ENCODE measurements at places on chromosomes 5 and 9.

DNA sequence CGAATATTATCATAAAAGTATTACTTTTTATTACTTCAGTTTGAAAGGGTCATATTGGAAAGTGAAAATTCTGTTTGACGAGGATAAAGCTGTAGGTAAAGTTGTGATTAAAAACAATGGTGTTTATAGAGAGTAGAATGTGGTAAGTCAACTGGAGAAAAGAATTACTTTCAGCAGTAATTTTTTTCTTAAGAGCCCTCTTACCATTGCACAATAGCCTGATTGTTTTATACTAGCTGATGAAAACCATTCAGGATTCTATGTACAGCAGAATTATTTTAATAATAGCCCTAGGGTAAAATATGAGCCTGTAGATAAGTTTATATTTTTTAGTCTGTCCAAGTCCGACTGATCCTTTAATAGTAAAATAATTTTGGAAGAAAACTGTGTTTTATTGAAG, 16.6 kb downstream of the CDC42SE2 start:
- H3K27me3 ChIP-seq: no peaks in the 10 kb centered on the region
- DNase-seq: no peak
- no peak overlapping the region for H3K4me3 ChIP-seq
- peaks cover 4% of the 10 kb centered on the region for H3K4me1 ChIP-seq

GRCh38 chr9:79969393-79970145, 397.8 kb downstream of the TLE4 start:
- no peaks in the 10 kb centered on the region for H3K27me3 ChIP-seq
- no peak overlapping the region for H3K4me3 ChIP-seq
- no peak overlapping the region for H3K27ac ChIP-seq
- no peak for DNase-seq
- no peaks in the 10 kb centered on the region for H3K36me3 ChIP-seq
- no peaks in the 10 kb centered on the region for H3K4me1 ChIP-seq

GRCh38 chr9:5556101-5556705, 45.9 kb downstream of the PDCD1LG2 start:
- DNase-seq: no peak
- peaks cover 10% of the 10 kb centered on the region for H3K4me1 ChIP-seq
- no peaks in the 10 kb centered on the region for H3K36me3 ChIP-seq
- H3K27ac ChIP-seq: peak overlapping the region; percentile 80
- no peak overlapping the region for H3K4me3 ChIP-seq

GRCh38 chr5:136106351-136107031, 26.2 kb upstream of the SMAD5 start:
- no peak for DNase-seq
- H3K4me1 ChIP-seq: no peaks in the 10 kb centered on the region

- H3K36me3 ChIP-seq: no peaks in the 10 kb centered on the region
- no peak overlapping the region for H3K27ac ChIP-seq
- H3K27me3 ChIP-seq: peaks cover 45% of the 10 kb centered on the region
These were observed 5.3 kb upstream of the OTP start for GRCh38 chr5:77643654-77644370.

DNA sequence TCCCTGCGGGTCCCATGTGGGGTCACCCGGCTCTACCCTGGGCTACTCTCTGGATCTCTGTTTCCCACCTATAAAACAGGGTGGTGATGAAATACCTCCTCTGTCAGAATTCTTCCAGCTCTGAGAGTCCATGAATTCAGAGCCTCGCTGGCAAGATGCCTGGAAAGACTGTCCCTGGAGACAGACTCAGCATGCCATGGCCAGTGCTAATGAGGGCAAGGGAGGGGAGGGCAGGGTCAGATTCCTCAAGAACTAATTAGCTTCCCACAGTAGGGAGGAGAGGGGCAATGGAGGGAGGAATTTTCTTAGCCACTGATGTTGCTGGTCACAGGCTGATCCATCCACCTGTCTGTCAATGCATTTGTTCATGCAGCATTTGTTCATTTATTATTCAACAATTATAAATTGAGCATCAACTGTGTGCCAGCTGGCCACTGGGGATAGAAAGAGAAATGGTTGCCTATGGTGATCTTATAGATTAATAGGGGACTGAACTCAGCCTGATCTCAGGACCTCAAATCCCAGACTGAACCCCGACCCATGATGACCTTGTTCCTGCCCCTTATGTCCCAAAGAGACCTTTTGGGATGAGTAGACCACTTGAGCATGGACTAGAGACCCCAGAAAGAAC, 4.7 kb downstream of the SYNPO start:
- H3K4me1 ChIP-seq: peaks cover 86% of the 10 kb centered on the region
- DNase-seq: peak; percentile 92
- H3K4me3 ChIP-seq: peak overlapping the region; percentile 19
- H3K36me3 ChIP-seq: peaks cover 22% of the 10 kb centered on the region
- no peaks in the 10 kb centered on the region for H3K27me3 ChIP-seq

- no peaks in the 10 kb centered on the region for H3K4me1 ChIP-seq
- H3K36me3 ChIP-seq: no peaks in the 10 kb centered on the region
- no peak overlapping the region for H3K4me3 ChIP-seq
- H3K27me3 ChIP-seq: no peaks in the 10 kb centered on the region
- no peak overlapping the region for H3K27ac ChIP-seq
These were observed 18.3 kb upstream of the ANKHD1 start for GRCh38 chr5:140383300-140383699.

DNA sequence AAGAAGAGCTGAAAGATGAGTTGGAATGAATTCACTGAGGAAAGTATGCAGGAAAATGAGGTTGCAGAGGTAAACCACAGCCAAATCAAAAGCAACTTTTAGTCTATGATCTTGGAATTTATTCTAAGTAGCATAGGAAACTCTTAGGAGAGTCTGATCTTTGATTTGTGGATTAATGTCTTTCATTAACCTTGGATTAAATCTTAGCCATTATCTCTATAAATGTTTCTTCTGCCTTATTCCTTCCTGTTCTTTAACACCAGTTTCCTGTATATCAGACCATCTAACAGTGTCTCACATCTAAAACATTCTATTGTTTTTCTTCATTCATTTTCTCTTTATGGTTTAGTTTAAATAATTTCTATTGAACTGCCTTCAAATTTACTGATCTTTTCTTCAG, 187.2 kb upstream of the ANKRD55 start:
- no peak overlapping the region for H3K4me3 ChIP-seq
- H3K4me1 ChIP-seq: peaks cover 9% of the 10 kb centered on the region
- no peak overlapping the region for H3K27ac ChIP-seq
- no peaks in the 10 kb centered on the region for H3K27me3 ChIP-seq
- DNase-seq: no peak

DNA sequence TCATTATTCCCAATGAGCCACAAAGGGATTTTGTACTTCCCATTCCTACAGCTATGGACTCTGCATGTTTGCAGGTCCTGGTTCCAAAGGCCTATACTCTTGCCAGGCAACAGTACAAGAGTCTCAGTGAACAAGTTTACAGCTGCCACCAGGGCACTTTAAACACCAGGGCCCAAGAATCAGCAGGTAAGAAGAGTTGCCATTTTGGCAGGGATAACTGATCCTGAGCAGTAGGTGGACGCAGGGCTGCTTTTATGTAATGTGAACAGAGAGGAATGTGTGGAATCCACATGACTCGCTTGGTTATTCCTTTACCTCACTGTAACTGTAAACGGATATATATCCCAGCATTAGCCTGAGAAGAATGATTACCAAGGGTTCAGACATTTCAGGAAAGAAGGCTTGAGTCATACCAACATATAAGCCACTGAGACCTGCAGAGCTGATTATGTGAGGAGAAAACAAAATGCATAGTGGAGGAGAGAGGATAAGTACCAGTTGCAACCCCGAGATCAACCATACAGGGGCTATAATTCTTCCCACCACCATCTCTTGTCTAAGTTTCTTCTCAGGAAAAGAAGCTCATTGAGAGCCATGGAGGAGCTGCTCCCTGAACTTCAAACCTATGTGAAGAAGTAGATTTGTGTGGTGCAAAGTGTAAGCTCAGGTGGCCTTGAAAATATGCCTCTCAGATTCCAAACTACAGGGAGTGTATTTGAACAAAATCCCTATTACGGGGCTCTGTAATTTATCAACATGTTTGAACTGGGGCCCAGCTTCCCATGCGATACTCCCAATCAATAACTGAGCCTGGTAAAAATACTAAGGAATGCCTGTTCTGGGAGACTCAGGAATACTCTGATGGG, 24.6 kb downstream of the RAPGEF6 start:
- H3K36me3 ChIP-seq: no peaks in the 10 kb centered on the region
- H3K27ac ChIP-seq: peak overlapping the region; percentile 66
- H3K27me3 ChIP-seq: no peaks in the 10 kb centered on the region
- no peak overlapping the region for H3K4me3 ChIP-seq
- DNase-seq: no peak

DNA sequence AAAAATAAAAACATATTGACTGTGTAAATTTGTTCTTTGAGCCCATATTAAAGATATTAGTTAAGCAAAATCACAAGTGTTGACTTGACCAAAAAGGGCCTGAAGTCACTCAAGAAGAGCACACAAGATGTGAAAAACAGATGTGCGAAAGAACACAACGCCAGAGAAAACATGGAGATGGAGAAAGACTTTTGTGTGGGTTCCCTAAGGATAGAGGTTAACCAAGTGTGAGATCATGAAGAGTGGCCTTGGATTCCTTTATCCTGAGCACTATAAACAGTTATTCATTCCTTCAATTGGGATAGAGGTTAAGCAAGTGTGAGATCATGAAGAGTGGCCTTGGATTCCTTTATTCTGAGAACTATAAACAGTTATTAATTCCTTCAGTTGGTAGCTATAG, 361.8 kb downstream of the CDH18 start:
- no peaks in the 10 kb centered on the region for H3K27me3 ChIP-seq
- no peak for DNase-seq
- no peaks in the 10 kb centered on the region for H3K4me1 ChIP-seq
- no peak overlapping the region for H3K4me3 ChIP-seq
- H3K36me3 ChIP-seq: no peaks in the 10 kb centered on the region
- H3K27ac ChIP-seq: no peak overlapping the region

DNA sequence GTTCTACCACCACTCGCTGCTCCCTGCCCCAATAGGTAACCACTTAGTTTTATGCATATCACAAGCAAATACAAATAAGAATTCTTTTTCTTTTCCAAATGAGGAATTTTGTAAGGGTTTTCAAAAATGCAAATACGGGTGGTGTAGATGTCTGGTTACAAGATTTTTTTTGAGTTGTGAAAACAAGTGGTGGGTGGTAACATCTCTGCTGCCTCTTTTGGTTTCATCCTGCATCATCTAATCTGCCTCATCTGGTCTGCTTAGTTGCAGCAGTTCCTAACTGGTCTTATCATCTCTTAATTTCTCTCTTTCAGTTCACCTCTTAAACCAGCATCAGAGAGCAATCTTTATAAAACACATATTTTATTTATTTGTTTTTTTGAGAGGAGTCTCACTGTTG, 5.3 kb downstream of the NFX1 start:
- no peaks in the 10 kb centered on the region for H3K27me3 ChIP-seq
- no peak for DNase-seq
- H3K27ac ChIP-seq: no peak overlapping the region
- peaks cover 6% of the 10 kb centered on the region for H3K4me1 ChIP-seq
- H3K36me3 ChIP-seq: peaks cover 57% of the 10 kb centered on the region

- no peak overlapping the region for H3K27ac ChIP-seq
- H3K4me3 ChIP-seq: no peak overlapping the region
- no peaks in the 10 kb centered on the region for H3K27me3 ChIP-seq
- H3K36me3 ChIP-seq: no peaks in the 10 kb centered on the region
- no peaks in the 10 kb centered on the region for H3K4me1 ChIP-seq
These were observed 70.4 kb downstream of the GADD45G start for GRCh38 chr9:89675058-89675742.

- peaks cover 4% of the 10 kb centered on the region for H3K4me1 ChIP-seq
- no peak for DNase-seq
- no peaks in the 10 kb centered on the region for H3K36me3 ChIP-seq
These were observed 37.6 kb downstream of the ALG2 start for GRCh38 chr9:99184110-99184474.

GRCh38 chr9:115006660-115007059, 76.3 kb upstream of the TNFSF8 start:
- H3K27me3 ChIP-seq: no peaks in the 10 kb centered on the region
- H3K4me1 ChIP-seq: no peaks in the 10 kb centered on the region
- no peak overlapping the region for H3K27ac ChIP-seq
- H3K4me3 ChIP-seq: no peak overlapping the region
- no peaks in the 10 kb centered on the region for H3K36me3 ChIP-seq
- DNase-seq: no peak

DNA sequence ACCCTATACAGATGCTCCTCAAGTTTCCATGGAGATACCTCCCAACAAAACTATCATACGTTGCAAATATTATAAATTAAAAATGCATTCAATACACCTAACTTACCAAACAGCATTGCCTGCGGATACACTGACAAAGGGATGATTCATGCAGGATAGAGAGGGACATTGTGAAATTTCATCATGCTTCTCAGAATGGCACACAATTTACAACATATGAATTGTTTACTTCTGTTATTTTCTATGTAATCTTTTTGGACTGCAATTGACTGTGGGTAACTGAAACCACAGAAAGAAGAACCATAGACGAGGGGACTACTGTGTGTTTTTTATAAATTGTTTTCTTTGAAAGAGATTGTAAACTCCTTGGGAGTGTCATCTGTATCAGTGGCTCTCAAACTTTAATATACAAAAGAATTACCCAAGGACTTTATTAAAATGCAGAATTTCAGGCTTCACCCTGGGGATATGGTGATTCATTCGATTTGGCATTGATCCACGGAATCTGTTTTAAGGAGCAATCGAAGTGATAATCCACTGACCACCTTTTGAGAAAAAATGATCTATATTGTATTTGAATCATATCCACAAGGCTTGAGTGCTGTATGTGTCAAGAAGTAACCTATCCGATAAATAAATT, 146.4 kb downstream of the SGCD start:
- no peak for DNase-seq
- H3K4me1 ChIP-seq: peaks cover 5% of the 10 kb centered on the region
- no peaks in the 10 kb centered on the region for H3K36me3 ChIP-seq
- no peak overlapping the region for H3K4me3 ChIP-seq
- no peaks in the 10 kb centered on the region for H3K27me3 ChIP-seq

DNA sequence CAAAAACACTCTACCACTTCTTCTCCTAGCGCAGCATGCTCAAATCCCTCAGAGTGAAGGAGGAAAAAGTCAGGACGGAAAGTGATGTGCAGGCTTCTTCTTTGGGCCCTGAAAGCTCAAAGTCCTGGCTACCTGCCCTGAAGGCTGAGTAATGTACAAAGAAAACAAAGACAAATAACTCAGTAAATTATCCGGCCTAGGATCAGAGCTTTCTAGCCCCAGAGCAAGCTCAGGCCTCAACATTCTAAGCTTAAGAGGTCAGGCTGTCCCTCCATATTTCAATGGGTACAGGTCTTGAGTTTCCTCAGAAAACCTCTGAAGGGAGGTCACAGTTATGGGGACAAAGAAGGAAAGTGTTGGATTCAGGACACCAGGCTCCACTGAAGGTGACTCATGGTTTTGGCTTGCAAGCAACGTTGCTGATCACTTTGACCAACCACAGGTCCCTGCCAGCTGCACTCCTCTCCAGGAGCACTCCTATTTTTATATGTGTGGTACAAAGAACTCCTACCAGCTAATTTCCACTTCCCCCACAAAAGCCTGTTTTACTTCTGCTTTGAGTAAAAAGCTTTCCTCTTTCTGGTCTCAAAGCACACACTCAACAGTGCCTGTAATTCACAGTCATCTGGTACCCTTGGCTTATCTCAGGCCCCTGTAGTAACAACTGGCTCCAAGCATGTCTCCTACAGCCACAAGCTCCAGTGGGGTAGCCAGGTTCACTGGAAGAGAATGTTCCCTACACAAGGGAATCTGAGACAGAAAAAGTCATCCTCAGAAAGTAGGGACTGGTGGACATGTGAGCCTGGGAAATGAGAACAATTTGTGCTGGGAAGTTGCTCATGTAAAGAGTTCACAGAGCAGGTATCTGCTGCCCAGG, 115.7 kb downstream of the UGCG start:
- H3K36me3 ChIP-seq: no peaks in the 10 kb centered on the region
- peaks cover 2% of the 10 kb centered on the region for H3K4me1 ChIP-seq
- no peak overlapping the region for H3K4me3 ChIP-seq
